T follicular helper cell (primary cell): ENCODE measurements at places on chromosomes 16 and 17.

- DNase-seq = no peak
These were observed 41.9 kb upstream of the RBBP6 start for GRCh38 chr16:24497440-24497839.

DNA sequence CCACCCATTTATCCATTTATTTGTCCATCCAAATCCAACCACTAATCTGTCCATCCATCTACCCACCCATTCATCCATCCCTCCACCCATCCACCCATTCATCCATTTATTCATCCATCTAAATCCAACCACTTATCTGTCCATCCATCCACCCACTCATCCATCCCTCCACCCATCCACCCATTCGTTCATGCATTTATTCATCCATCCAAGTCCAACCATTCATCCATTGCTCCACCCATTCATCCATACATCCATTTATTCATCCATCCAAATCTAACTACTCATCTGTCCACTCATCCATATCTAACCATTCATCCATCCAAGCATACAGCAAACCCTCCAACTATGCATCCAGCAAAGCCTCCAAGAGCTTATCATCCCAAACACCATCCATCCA, 267.3 kb downstream of the XYLT1 start:
- no peak for DNase-seq

- DNase-seq = no peak
These were observed 19.8 kb downstream of the NPTX1 start for GRCh38 chr17:80456465-80457235.

GRCh38 chr17:65742403-65743307, 181.2 kb upstream of the AXIN2 start:
- no peak for DNase-seq

DNA sequence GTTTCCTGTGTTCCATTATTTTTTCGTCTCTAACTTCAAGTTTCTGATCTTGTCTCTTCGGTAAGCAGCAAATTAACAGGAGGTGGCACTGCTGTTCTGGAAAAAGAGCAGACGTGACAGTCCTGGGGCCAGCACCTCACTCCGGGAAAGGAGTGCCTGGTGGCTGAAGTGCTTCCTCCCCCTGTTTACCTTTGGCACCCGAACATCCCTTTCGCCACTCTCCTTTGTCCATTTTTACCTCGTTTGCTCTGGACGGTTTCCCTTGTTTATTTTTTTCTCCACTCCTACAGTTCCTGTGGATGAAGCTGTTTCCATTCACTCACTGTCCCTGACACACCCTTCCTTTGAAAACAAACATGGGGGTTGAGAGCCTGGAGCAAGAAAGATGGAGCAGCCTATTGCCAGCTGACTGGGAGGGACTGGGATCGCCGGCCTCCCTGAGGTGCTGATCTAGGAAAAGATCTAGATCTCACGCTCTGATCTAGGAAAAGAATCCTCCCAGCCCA, 12.6 kb downstream of the SAP30BP start:
- DNase-seq = no peak

DNA sequence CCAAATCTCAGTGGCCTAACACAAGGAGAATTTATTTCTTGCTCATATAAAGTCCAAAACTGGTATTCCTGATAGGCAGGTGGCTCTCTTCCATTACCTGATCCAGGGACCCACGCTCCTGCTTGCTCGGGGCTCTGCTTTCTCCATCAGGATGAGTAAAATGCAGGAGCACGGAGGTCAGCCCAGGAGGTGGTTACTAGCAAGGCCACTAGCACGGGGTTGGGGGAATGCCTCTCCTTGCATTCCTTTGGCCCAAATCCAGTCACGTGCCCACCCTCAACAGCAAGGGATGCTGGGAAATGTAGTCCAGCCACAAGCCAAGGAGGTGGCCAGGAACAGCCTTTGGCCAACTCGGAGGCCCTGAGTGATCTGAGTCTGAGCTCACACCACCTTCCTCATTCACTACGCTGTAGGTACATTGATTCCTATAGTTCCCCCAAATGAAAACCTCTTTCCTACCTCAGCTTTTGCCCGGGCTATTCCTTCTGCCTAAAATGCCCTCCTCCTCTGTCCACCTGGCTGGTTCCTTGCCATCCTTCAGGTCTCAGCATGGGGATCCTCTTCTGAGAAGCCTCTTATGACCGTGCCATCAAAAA, 38.3 kb upstream of the HAPSTR1 start:
- DNase-seq = no peak

- no peak for DNase-seq
These were observed 83.2 kb downstream of the STH start for GRCh38 chr17:46082257-46082656.

- DNase-seq = no peak
These were observed 10.6 kb downstream of the MSI2 start for GRCh38 chr17:57266902-57267311.

DNA sequence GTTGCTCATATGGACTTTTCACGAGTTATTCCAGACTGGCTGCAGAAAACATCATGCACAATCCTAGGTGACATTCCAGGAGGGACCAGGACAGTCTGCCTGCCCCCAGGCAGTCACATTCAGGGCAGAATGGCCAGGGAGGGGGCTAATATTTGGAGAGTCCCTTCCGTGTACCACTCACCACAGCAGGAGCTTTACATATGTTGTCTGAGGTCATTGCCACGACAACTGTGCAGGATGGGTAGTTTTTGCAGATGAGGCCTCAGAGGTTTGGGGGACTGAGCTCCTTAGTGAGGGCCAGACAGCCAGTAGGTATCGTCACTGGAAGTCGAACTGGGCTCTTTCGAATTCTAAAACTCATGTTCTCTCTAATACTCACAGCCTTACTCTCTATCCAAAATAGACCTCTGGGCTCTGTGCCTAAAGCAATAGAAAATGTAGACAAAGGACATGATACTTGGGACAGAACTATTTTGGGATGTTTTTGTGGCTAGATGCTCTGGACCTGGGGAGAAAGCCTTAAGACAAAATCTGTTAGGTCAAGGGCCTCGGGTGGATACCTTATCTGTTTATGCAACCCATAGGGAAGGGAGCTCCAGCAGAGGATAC, 338.5 kb downstream of the MAF start:
- no peak for DNase-seq

DNA sequence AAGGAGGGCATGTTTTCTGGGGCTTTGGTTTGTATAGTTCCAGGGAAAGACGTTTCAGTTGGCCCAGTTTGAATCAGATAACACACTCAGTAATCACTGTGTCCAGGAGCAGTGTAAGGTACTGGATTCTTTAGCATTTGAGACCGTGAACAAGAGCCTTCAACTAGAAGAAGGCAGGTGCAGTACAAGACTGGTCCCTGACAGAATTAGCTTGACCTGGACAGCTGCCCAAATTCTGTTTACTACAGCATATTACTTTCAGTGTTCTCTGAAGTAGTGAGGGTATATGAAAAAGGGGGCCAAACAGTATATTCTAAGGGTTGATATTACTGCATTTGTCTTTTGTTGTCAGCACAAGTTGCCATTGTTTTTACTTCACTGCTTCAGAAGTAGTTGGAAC, 81.3 kb downstream of the COX10 start:
- DNase-seq = no peak

- no peak for DNase-seq
These were observed 424 bp downstream of the TEKT5 start for GRCh38 chr16:10694306-10694705.

GRCh38 chr17:63988741-63989621, 9.2 kb upstream of the PRR29 start:
- DNase-seq = no peak

- no peak for DNase-seq
These were observed 120.0 kb upstream of the HS3ST4 start for GRCh38 chr16:25571712-25572111.

DNA sequence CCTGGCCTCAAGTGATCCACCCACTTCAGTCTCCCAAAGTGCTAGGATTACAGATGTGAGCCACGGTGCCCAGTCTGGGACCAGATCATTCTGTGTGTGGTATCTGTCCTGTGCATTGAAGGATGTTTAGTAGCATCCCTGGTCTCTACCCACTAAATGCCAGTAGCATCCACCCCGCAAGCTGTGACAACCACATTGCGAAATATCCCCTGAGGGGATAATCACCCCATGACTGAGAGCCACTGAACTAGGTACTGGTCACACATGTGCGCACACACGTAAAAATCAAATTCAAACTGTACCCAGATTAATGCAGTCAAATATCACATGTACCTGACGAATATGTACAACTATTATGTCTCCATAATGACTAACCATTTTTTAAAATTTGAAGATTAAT, 35.8 kb downstream of the TEKT5 start:
- no peak for DNase-seq

DNA sequence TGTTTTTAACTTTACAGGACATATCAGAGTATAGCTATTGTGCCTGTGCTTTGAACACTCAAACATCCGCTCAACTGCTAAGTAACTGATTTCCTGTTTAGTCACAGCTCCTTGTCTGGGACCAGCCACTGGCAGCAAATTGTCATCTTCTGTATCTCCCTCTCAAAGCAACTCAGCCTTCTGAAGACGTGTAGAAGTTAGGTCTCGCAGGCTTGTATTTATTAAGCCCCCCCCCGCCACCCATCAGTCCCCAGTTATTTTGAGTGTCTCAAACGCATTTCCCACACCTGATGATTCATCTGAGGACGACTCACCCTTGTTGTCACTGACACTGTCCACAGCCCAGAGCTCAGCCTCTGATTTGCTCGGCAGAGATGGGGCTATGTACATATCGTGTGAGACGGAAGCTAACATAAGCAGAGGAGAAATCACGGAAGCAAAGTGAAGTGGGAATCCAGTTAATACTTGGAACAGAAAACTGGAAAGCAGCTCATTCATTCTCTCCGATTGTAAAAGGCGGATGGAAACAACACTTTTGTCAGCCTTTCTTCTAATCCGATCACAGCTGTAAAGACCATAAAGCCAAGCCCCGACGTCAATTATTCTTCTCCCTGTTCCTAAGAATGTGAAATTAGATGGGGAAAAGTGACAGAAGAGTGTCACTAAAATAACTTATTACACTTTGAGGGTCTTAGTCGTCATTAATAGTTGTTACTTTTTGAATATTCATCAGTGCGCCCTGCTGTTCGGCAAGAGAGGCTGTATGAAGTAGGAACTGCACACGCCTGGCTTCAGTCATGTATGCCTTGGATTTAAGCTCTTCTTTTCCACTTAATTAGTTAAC, 64.2 kb downstream of the PITPNC1 start:
- DNase-seq = peak; percentile 77

DNA sequence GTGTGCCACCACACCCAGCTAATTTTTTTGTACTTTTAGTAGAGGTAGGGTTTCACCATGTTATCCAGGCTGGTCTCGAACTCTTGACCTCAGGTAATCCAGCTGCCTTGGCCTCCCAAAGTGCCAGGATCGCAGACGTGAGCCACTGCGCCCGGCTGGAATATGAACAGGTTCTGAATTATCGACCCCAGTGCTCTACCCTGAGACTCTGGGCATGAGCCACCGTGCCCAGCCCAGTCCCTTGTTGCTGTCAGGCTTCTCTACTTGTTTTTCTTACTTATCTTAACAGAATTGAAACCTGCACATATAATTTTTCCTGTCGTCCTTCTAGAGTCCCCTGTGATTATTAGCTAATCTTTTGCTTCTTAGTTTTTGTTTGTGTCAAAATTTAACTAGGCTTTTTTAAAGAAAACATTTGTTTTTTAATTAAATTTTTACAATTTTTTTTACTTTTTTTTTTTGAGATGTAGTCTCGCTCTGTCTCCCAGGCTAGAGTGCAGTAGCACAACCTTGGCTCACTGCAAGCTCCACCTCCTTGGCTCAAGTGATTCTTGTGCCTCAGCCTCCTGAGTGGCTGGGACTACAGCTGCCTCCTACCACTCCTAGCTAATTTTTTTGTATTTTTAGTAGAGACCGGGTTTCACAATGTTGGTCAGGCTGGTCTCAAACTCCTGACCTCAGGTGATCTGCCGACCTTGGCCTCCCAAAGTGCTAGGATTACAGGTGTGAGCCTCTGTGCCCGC, 66.7 kb downstream of the AP2B1 start:
- DNase-seq = no peak

DNA sequence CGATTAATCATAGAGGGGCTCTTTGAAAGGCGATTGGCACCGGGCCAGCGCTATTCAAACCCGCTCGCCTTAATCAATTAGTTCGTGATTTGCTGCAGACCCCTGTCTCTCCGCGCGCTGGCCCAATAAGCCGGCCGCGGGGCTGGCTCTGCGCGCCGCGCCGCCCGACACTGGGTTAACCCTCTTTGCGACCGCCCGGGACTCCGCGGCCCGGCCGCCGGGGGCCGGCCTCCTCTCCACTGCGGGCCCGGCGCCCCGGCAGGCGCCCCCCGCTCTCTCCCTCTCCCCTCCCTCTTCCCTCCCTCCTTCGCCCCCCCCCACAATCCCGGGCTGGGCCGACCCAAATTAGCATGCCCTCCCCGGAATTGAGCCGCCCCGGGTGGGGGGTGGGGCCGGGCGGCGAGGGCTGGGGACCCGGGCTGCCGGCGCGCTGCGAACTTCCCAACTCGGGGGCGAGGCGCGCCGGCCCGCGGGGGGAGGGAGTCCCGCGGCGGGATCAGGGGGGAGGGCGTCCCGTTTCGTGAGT, 428 bp upstream of the SALL1 start:
- no peak for DNase-seq

GRCh38 chr17:4247361-4247970, 16.3 kb downstream of the ANKFY1 start:
- DNase-seq = no peak

DNA sequence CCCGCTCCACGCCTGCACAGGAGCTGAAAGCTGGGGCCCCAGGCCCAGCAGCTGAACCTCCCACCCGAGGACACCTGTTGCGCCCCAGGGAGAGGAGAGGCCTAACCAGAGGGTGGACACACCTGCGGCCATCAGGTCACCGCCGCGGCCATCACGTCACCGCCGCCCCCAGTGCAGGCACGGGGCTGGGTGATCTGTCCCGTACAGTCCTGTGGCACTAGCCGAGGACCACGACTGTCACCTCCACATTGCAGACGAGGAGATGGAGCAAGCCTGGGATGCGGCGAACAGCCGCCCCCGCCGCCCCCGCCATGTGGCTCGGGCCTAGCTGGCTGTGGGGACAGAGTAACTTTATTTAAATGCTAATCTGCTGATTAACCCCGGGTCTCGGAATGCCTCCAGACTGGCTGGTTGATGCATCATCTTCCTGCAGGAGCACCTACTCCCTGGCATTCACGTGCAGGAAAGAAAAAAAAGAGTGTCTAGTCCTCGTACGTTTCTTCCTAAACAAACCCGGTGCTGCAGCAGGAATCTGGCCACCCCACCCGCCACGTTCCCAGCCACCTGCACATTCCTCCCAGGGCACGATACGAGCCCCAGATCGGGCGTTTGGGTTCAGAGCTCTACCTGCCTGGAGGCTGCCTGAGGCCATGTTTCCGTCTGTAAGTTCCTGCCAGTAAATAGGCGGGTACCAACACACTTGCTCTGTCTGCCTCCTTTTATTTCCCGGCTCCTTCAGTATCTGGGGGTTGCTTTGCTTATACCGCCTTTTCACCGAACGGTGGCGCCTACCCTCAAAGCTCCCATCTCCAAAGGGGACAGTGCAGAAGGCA, 29.9 kb downstream of the PIEZO1 start:
- no peak for DNase-seq

- DNase-seq = no peak
These were observed 22.1 kb downstream of the TMEM114 start for GRCh38 chr16:8568231-8568617.

- peak; percentile 36 for DNase-seq
These were observed 16.7 kb downstream of the UNC13D start for GRCh38 chr17:75827308-75828075.

GRCh38 chr16:64321881-64322280, 800.0 kb downstream of the CDH11 start:
- DNase-seq = no peak
